CD4-positive, alpha-beta T cell (primary cell): ENCODE measurements at places on chromosomes 11 and 22.

DNA sequence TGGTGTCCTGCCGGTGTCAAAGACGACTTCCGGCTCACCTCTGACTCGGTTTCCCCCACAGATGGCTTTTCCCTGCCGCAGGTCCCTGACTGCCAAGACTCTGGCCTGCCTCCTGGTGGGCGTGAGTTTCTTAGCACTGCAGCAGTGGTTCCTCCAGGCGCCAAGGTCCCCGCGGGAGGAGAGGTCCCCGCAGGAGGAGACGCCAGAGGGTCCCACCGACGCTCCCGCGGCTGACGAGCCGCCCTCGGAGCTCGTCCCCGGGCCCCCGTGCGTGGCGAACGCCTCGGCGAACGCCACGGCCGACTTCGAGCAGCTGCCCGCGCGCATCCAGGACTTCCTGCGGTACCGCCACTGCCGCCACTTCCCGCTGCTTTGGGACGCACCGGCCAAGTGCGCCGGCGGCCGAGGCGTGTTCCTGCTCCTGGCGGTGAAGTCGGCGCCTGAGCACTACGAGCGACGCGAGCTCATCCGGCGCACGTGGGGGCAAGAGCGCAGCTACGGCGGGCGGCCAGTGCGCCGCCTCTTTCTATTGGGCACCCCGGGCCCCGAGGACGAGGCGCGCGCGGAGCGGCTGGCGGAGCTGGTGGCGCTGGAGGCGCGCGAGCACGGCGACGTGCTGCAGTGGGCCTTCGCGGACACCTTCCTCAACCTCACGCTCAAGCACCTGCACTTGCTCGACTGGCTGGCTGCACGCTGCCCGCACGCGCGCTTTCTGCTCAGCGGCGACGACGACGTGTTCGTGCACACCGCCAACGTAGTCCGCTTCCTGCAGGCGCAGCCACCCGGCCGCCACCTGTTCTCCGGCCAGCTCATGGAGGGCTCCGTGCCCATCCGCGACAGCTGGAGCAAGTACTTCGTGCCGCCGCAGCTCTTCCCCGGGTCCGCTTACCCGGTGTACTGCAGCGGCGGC lies 5.5 kb downstream of the B3GNT6 start:
- no peak for DNase-seq
- peaks cover 29% of the 10 kb centered on the region for H3K27me3 ChIP-seq
- H3K36me3 ChIP-seq: no peaks in the 10 kb centered on the region

GRCh38 chr22:41446639-41447434 lies at the start of gene TOB2:
TOB2 (minus strand) TSS chr22:41446801; CDS start chr22:41437345, 9,456 bp downstream.
- peak within 1 kb of the TSS; percentile 98 for H3K27ac ChIP-seq
- H3K4me1 ChIP-seq: peaks cover 50% of the 10 kb centered on the region
- peaks cover 7% of the 10 kb centered on the region for H3K36me3 ChIP-seq
- peak; percentile 90 for DNase-seq

DNA sequence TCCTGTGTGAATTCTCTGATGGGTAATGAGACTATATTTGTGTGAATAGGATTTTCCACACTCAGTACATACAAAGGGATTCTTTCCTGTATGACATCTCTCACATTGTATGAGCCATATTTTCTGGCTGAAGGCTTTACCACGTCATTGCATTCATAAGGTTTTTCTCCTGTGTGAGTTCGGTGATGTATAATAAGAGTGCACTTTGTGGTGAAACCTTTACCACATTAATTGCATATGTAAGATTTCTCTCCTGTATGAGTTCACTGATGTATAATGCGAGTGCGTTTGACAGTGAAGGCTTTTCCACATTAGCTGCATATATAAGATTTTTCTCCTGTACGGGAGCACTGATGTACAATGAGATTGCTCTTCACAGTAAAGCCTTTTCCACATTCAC lies 455.4 kb upstream of the CNTN5 start:
- no peaks in the 10 kb centered on the region for H3K36me3 ChIP-seq
- H3K27ac ChIP-seq: no peak overlapping the region
- H3K4me1 ChIP-seq: no peaks in the 10 kb centered on the region
- no peak overlapping the region for H3K4me3 ChIP-seq

- no peaks in the 10 kb centered on the region for H3K27me3 ChIP-seq
- H3K4me1 ChIP-seq: peaks cover 93% of the 10 kb centered on the region
- peak overlapping the region; percentile 40 for H3K27ac ChIP-seq
- H3K4me3 ChIP-seq: no peak overlapping the region
Measured at GRCh38 chr11:75346912-75347647, 4.4 kb downstream of the ARRB1 start.

GRCh38 chr11:84685149-84685548 lies 942.0 kb downstream of the DLG2 start:
- H3K27me3 ChIP-seq: no peaks in the 10 kb centered on the region
- DNase-seq: no peak
- H3K36me3 ChIP-seq: no peaks in the 10 kb centered on the region
- H3K4me1 ChIP-seq: no peaks in the 10 kb centered on the region

- no peak for DNase-seq
- no peaks in the 10 kb centered on the region for H3K27me3 ChIP-seq
- no peak overlapping the region for H3K4me3 ChIP-seq
- no peak overlapping the region for H3K27ac ChIP-seq
- no peaks in the 10 kb centered on the region for H3K36me3 ChIP-seq
Measured at GRCh38 chr11:17401316-17401715, 12.9 kb upstream of the KCNJ11 start.

DNA sequence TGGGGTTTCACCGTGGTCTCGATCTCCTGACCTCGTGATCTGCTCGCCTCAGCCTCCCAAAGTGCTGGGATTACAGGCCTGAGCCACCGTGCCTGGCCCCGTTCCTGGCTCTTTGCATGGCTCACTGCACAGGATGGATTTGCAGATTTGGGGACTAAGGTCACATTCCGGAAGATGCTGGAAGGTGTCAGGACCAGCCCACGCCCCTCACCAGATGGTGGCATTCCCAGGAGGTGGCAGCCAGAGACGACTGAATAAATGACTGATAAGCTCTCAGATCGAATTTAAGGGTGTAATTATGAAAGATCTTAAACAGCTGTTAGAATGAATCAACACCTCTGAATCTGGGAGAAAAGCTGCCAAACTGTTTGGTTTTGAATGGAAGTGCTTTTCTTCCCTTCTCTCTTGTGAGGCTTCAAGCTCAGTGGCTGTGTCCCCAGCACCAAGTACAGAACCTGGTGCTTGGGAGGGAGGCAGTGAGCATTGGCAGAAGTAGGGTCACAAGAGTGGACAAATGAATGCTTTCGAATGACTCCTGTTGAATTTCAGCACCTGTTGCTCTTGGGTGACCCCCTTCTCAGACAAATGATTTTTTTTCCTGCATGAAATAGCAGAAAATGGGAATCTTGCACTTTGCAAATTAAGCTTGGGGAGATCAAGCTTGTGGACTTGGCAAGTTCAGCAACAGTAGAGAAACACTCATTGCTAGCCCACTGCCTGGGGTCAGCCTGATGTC lies 69.6 kb downstream of the KIAA1671 start:
- no peak for DNase-seq
- H3K27ac ChIP-seq: no peak overlapping the region
- H3K4me3 ChIP-seq: no peak overlapping the region
- H3K27me3 ChIP-seq: no peaks in the 10 kb centered on the region
- H3K4me1 ChIP-seq: peaks cover 4% of the 10 kb centered on the region

- H3K36me3 ChIP-seq: no peaks in the 10 kb centered on the region
- no peaks in the 10 kb centered on the region for H3K27me3 ChIP-seq
- no peak overlapping the region for H3K27ac ChIP-seq
- DNase-seq: no peak
Measured at GRCh38 chr11:41622707-41623359, 163.4 kb upstream of the LRRC4C start.

GRCh38 chr11:2140411-2141400 lies 1.5 kb upstream of the IGF2 start:
- H3K27me3 ChIP-seq: peaks cover 55% of the 10 kb centered on the region
- H3K36me3 ChIP-seq: no peaks in the 10 kb centered on the region
- no peak for DNase-seq
- peaks cover 22% of the 10 kb centered on the region for H3K4me1 ChIP-seq

- H3K4me3 ChIP-seq: no peak overlapping the region
- H3K27me3 ChIP-seq: no peaks in the 10 kb centered on the region
- H3K27ac ChIP-seq: no peak overlapping the region
- H3K36me3 ChIP-seq: peaks cover 33% of the 10 kb centered on the region
- H3K4me1 ChIP-seq: no peaks in the 10 kb centered on the region
Measured at GRCh38 chr11:74132833-74133232, 38.0 kb downstream of the C2CD3 start.

GRCh38 chr22:45905924-45906865 lies 70.8 kb downstream of the WNT7B start:
- no peak for DNase-seq
- no peaks in the 10 kb centered on the region for H3K27me3 ChIP-seq
- H3K36me3 ChIP-seq: no peaks in the 10 kb centered on the region
- no peaks in the 10 kb centered on the region for H3K4me1 ChIP-seq

DNA sequence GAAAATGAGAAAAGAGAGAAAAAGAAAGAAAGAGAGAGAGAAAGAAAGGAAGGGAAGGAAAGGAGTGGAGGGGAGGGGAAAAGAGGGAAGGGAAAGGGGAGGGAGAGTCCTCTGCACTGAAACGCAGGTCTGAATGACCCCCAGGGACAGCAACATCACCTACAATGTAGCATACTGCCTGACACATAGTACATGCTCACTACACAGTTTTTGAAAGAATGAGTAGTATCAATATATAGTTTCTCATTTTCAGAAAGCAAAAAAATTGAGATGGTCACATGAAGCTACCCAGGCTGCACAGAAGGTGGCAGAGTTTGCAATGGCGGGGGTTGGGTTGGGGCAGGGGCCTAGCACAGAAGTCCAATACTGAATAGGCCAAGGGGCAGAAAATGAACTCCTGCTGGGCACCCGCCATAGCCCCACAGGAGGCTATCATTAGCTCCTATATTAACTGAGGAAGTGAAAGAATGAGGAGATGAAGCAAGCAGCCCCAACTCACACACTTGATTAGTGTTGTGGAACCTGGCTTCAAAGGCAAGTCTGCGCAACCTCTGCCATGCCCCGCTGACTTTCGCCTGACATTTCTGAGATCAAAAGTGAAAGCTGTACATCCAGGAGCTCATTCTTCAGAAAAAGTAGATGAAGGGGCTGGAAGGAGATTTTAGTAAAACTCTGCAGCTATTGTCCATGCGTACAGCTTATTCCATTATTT lies 241.2 kb upstream of the SYN3 start:
- no peak overlapping the region for H3K4me3 ChIP-seq
- no peaks in the 10 kb centered on the region for H3K27me3 ChIP-seq
- H3K4me1 ChIP-seq: peaks cover 3% of the 10 kb centered on the region
- H3K36me3 ChIP-seq: no peaks in the 10 kb centered on the region
- no peak for DNase-seq
- no peak overlapping the region for H3K27ac ChIP-seq

- DNase-seq: no peak
- H3K36me3 ChIP-seq: peaks cover 99% of the 10 kb centered on the region
- peaks cover 34% of the 10 kb centered on the region for H3K4me1 ChIP-seq
- no peak overlapping the region for H3K4me3 ChIP-seq
Measured at GRCh38 chr11:35193767-35194166, 54.8 kb downstream of the CD44 start.

DNA sequence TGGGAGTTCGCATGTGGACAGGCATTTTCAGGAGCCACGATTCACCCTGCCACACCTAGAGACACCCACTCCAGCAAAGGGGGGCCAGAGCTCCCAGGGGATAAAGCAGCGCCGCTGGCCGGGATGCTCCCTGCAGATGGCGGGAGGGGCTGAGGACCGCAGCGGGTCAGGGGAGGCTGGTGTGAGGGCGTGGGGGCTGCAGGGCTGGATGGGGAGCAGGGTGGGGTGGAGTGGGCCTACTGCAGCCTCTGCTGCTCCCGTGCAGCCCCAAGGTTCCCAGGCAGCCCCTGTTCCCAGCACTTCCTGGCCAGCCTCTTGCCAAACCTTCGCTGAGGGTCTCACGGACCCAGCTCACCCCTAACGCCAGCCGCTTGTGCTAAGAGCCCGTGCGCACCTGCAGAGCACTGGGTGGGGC lies 13.0 kb downstream of the MUC5B start:
- DNase-seq: no peak
- no peak overlapping the region for H3K4me3 ChIP-seq
- H3K27me3 ChIP-seq: no peaks in the 10 kb centered on the region
- no peaks in the 10 kb centered on the region for H3K4me1 ChIP-seq
- no peak overlapping the region for H3K27ac ChIP-seq
- H3K36me3 ChIP-seq: no peaks in the 10 kb centered on the region

DNA sequence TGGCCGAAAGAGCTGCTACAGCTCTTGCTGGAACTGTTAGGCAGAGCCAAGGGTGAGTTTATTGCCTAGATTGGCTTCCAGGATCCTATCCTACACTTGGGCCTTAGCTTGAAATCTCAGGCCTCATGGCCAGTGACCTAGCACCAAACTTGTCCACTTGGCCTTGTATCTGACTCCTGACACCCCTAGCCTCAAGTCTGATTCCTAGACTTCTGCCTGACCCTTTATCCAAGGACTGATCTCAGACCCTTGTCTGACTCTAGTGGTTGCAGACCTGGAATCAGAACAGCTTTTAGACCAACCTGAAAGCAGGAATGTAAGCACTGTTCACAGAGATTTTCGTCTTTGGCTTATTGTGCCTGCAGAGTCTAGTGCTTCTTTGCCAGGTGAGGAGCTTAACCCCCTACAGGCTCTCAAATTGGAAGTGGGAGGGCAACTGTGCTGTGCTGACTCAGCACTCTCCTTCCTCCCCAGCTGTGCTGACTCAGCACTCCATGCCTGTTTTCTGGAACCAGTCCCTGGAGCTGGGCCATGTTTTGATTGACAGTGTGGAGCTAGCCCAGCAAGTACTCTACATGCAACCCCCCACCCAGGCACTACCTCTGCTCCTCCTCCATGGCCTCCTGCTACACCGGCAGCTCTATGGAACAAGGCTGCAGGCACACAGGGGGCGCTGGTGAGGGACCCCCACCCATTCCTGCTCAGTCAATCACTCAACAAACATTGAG lies 35.1 kb downstream of the RRP8 start:
- no peak for DNase-seq
- no peaks in the 10 kb centered on the region for H3K4me1 ChIP-seq
- H3K4me3 ChIP-seq: no peak overlapping the region
- peaks cover 10% of the 10 kb centered on the region for H3K36me3 ChIP-seq

DNA sequence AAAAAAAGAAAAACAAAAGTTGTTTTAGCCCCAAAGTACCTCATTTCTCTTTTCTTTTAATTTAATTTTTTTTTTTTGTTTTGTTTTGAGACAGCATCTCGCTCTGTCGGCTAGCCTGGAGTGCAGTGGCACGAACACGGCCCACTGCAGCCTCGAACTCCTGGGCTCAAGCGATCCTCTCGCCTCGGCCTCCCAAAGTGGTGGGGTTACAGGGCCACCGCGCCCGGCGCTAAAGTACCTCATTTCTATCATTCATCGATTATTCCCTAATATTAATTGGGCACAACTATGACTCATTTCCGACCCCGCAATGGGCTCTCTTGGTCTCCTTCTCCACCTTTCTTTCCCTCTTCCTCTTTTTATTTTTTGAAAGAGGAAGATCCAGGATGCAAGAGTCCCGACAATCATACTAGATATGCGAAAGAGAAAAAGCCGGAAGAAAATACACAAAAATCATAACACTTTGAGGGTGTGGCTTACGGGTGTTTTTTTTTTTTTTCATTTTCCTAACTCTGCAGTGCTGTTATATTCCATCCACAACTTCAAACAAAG lies 475 bp upstream of the AIP start:
- no peak for DNase-seq
- H3K27me3 ChIP-seq: no peaks in the 10 kb centered on the region
- peaks cover 8% of the 10 kb centered on the region for H3K36me3 ChIP-seq
- H3K4me3 ChIP-seq: peak overlapping the region; percentile 80
- peak overlapping the region; percentile 90 for H3K27ac ChIP-seq
- peaks cover 55% of the 10 kb centered on the region for H3K4me1 ChIP-seq

GRCh38 chr22:26585104-26585790 lies 4.7 kb downstream of the TPST2 start:
- H3K4me1 ChIP-seq: peaks cover 52% of the 10 kb centered on the region
- H3K4me3 ChIP-seq: no peak overlapping the region
- no peaks in the 10 kb centered on the region for H3K27me3 ChIP-seq
- DNase-seq: no peak
